ENCODE measurements at places on chromosomes 11 and 22.

- DNase-seq, result no peak
Measured at GRCh38 chr11:74822170-74822569, 73.5 kb downstream of the RNF169 start.

GRCh38 chr22:35021161-35021560 is 44.8 kb upstream of the ISX start:
- DNase-seq, result no peak

DNA sequence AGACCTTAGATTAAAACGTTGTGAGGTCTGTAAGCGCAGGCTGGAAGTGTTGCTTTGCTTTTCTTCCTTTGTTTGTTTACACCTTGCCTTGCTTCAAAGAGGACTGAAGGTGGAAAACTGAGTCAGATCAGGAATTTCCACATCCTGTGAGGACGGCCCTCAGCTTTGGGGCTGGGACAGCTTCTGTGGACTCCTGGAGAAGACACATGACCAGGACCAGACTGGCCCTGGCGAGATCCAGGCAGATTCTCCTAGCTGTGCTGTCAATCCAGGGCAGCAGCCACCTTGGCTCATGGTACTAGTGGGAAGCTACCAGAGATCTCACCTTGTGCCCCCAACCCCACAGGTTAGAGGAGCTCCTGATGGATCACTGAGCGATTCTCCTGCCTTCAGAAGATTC is 1461.9 kb downstream of the TBC1D22A start:
- no peak for DNase-seq

DNA sequence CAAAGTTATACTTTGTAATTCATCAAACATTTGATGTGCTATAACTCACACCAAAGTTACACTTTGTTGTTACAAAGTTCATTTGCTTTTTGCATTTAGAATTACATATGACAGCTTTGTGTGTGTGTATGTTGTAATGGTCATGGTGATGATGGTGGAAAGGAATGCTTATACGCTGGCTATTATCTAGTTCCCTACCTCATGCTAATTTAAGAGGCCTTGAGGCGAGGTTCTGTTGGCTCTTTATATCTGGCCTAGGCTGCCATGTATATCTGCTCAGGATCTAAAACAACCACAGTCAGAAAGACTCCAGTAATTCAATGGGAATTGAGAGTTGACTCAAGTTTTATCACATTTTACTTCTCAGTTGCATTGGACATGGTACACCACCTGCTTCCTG is 123.4 kb downstream of the SLC17A6 start:
- DNase-seq, result no peak

DNA sequence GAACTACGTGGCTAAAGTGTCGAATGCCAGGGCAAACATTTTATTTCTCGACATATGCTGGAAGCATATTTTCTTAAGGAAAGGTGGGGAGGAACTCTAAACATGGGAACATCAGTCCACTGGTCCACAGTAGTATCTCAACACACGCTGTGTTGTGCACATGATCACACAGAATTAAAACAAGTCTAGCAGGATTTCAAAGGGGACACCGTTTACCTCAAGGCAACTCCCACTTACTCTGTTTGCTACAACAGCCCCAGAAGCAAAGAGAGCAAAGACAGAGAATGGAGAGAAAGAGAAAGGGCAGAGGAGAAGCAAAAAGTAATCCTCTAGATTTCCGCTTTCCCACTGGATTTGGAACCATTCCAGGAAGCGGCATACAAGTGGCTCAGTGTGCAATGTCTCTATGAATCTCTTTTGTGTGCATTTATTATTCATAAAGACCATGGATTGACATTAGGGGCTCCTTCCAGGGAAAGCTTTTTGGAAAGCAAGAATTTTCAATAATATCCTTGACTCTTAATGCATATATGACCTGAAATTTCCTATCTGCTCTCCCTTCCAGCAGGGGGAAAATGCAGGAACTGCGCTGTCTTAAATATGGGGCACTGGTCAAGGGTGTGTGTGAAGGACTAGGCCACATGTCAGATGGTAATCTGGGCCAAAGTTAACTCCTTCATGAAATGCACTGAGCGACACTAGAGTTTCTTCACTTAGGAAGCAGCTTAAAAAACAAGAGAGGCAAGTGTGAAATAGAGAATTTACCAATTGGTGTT is 34.8 kb upstream of the CCDC34 start:
- no peak for DNase-seq

GRCh38 chr22:32995335-32995734 is 62.8 kb downstream of the SYN3 start:
- no peak for DNase-seq

DNA sequence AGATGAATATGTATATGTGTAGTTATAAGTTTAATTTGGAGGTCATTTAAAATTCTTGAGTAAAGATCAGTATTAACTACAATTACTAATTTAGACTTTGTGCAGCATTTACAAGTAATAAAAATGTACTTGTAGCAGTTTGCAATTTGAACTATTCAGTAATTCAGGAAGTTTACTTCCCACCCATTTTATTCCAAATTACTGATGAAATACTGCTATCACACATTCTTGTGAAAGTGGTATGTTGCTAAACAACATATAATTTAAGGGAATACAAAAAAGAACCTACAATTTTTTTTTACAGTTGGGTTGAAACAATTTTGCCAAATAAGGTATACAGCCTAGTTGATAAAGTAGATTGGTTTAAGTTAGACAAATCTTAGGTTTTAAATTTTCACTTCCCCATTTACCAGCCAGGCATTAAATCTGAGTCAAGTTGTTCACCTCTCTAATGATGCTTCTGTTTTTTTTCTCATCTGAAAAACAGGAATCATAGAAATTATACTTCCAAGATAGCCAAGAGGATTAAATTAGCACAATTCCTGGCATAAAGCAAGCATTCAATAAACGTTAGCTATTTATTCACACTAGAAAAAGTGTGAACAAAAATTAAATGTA is 45.3 kb downstream of the ZBTB44 start:
- no peak for DNase-seq

- DNase-seq, result no peak
Measured at GRCh38 chr11:119476666-119477331, 53.8 kb upstream of the THY1 start.

- no peak for DNase-seq
Measured at GRCh38 chr22:41487037-41487935, 18.4 kb downstream of the ACO2 start.

DNA sequence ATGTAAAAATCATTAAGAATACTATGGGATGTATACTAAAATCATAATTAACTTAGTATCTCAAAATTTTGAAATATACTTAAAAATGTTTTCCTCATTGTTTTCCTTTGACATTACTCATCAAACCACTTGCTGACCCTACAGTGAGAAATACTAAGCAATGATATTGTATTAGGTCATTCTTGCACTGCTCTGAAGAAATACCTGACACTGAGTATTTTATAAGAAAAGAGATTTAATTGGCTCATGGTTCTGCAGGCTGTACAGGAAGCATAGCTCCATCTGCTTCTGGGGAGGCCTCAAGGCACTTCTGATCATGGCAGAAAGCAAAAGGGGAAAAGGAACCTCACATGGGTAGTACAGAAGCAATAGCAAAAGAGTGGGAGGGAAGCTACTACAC is 950.9 kb upstream of the CHORDC1 start:
- no peak for DNase-seq

DNA sequence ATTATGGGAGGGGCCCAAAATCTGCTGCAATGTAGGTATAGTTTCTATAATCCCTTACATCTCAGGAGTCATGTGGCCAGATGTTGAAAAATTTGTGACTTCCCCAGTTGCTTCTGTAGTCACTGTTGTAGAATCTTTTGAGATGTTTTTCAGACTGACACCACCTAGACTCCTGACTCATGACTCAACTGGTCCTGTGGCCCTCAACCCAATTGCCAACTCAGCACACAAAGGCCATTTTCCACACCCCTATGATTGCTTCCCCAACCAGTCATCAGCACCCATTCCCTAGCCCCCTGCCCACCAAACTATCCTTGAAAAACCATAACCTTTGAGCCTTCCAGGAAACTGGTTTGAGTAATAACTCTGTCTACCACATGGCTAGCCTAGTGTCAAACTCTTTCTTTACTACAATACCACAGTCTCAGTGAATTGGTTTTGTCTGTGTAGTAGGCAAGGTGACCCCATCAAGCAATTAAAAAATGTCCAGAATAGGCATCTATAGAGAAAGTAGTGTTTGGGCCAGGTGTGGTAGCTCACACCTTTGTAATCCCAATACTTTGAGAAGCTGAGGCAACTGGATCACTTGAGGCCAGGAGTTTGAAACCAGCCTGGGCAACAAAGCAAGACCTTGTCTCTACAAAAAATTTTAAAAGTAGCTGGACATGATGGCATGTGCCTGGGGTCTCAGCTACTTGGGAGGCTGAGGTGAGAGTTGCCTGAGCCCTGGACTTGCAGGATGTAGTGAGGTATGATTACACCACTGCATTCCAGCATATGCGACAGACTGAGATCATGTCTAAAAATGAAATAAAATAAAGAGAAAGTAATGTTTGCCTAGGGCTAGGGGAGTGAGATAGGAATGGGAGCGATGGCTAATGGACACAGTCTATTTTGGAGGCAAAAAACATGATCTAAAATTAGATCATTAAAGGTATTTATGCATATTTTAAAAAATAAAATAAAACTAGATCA is 24.1 kb upstream of the FEZ1 start:
- no peak for DNase-seq

GRCh38 chr22:17540481-17540880 is 22.8 kb upstream of the SLC25A18 start:
- DNase-seq, result no peak

DNA sequence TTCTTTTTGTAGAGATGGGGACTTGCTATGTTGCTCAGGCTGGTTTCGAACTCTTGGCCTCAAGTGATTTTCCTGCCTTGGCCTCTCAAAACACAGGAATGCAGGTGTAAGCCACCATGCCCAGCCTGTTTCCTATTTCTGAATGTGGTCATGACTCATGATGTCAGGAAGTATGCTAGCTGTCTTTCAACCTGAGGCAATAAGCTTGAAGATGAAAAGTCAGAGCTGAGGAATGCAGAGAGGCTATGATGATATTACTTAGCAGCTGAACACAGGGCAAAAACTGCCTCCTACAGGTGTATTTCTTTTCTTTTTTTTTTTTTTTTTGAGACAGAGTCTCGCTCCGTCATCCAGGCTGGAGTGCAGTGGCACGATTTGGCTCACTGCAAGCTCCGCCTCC is 9.0 kb upstream of the NUCB2 start:
- no peak for DNase-seq

GRCh38 chr11:101127197-101127698 is 2.4 kb downstream of the PGR start:
- no peak for DNase-seq

GRCh38 chr11:70381350-70381749 is 17.0 kb upstream of the CTTN start:
- DNase-seq, result no peak

DNA sequence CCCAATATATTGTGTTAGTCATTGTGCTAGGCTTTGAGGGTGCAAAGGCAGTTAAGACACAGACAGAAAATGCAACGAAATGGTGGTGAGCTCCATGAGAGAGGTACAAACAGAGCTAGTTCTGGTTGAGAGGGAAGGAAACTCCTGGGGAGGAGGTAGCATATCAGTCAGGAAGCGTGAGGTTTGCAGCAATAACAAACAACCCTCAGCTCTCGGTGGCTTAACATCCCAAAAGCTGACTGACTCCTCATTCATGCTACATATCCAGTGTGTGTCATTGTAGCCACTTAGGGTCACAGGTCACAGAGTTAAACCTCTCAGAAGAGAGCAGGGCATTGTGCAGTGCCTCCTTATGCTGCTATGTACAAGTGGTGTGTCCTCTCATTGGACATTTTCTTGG is 1.7 kb upstream of the ST14 start:
- no peak for DNase-seq

GRCh38 chr11:131546218-131546895 is 175.9 kb downstream of the NTM start:
- no peak for DNase-seq

DNA sequence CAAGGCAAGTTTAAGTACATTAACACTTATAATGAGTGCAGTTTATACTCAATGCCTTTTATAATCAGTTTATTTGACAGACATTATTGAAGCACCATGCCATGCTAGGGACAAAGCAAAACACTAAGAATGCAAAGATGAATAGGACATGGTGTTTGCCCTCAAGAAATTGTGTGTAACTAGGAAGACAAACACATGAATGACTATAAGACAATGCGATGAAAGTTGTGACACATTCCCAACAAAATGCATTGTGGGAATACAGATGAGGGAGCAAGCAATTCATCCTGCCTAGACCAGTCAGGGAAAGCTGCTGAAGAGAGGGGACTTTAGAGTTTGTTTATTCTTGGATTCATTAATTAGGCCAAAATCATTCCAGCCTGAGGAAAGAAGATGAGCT is 133.8 kb upstream of the TRPC6 start:
- DNase-seq, result no peak

DNA sequence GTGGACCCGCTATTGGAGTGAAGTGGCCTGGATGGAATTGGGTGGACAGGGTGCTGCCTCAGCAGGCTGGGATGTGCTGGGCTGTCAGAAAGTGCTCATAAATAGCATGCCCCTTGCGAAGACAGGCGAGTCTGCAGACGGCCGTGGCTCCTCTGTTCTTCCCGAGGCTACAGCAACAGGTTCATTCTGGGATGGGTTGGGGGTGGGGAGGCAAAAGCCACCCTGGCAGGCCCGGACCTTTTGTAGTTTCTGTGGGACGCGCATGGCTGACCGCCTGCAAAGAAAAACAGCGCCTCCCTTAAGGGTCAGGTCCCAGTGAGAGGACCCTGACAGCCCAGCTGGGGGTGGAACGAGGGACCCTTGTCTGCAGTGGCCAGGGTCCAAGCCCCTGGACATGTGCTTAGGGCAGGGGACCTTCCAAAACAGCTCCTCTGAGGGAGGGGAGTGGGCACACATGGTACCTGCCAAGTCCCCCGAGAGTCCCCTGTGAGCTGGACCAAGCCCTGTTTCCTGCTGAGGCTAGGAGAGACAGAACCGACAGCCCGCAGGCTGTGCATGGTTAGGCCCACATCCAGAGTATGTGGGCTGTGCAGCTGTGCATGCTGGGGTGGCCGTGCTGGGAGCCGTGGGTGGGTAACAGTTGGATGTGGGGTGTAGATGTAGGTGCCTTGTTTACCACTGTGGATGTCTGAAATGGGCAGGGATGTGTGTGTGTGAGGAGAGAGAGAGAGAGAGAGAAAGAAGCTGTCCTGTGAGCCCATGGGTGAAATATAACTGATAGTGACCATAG is at the start of gene CRYBB3:
CRYBB3 (plus strand) TSS at position 128 of the 790 bp plus-strand sequence. CDS start 1,539 bp downstream, outside the sequence.
- DNase-seq, result no peak

DNA sequence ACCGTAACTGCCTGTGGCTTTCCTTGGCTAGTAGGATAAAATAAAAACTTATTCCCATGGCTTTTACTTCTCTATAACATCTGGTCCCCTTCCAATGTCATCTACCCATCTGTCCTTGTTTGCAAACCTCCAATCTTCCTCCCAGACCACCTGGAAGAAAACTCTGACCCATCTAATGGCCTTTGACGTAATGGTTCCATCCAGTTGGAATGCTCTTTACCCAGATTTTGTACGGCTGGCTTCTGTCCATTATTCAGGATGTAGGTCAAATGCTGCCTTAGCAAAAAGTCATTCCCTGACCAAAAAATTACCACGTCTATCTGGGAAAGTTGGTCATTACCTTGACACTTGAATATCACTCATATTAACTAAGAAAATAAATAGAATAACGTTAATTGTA is 577.9 kb upstream of the ANO5 start:
- DNase-seq, result no peak

GRCh38 chr11:119780222-119780953 is 51.4 kb upstream of the NECTIN1 start:
- no peak for DNase-seq

Data from NCI-H1930 (cell line).